Neural crest cell (in vitro differentiated cells): ENCODE measurements at places on chromosomes 3 and 15. TPM values are rescaled to one million over a fixed set of nuclear protein-coding genes. Genes with fewer than 3 reads are reported as not detected.

- DNase-seq = no peak
- peaks cover 22% of the 10 kb centered on the region for H3K27me3 ChIP-seq
- H3K4me3 ChIP-seq = peak overlapping the region; percentile 1
- peaks cover 27% of the 10 kb centered on the region for H3K4me1 ChIP-seq
- H3K36me3 ChIP-seq = no peaks in the 10 kb centered on the region
- H3K27ac ChIP-seq = no peak overlapping the region
These were observed 11.2 kb upstream of the ALCAM start for GRCh38 chr3:105355408-105356061.

DNA sequence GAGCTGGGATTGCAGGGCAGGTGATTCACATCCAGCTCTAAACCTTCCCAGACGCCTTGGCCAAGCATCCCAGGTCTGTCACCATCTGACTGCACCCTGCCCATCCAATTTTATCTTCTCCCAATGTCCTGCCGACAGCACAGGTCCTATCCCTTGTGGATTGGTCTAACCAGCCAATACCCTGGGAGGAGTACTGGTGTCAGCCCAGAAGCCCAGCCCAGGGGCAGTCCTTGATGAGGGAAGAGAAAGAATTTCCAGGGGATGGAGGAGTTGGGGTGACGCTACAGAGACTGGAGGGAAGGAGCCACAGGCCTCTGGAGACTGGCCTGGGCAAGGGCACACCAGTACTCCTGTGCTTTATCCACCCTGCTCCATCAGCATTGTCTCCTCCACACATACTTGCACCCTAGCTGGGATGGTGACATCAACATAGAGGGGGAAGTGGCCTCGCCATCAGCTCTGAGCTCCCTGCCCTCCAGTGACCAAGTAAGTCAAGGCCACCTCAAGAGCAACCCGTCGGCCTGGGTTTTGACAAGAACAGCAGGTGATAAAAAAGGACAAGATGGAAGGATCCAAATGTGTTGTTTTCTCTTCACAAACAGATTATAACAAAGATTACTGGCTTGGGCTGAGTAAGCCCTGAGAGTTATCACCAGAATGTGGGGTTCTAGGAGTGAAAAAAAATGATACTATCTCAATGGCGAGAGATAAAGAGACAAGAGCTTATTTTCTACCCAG is 114.6 kb downstream of the AQP9 start:
- no peak overlapping the region for H3K4me3 ChIP-seq
- no peak for DNase-seq
- H3K27me3 ChIP-seq = no peaks in the 10 kb centered on the region
- H3K27ac ChIP-seq = no peak overlapping the region
- no peaks in the 10 kb centered on the region for H3K36me3 ChIP-seq

DNA sequence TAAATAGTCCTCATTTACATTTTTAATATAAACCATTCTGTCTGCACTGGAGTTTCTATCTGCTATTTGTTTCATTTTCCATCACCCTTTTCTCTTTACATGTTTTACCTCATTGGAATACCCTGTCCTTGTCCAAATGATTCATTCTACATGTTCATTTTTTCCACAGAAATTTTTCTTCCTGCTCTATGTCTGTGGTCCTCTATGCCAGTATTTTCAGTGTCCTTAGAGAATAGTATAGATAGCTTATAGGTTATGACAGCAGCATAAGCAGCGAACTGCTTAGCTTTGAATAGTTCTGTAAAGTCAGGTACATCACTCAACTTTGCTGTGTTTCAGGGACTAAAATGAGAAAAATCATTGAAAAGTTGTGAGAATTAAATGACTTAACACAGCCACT is 742.3 kb upstream of the CBLB start:
- H3K4me3 ChIP-seq = no peak overlapping the region
- no peaks in the 10 kb centered on the region for H3K36me3 ChIP-seq
- H3K27me3 ChIP-seq = no peaks in the 10 kb centered on the region

NRROS gene
- 0.52 and 1.5 TPM in 2 replicates for total RNA-seq

GOLGA6L10 gene
- total RNA-seq = 3.6 and 3.7 TPM in 2 replicates

DNA sequence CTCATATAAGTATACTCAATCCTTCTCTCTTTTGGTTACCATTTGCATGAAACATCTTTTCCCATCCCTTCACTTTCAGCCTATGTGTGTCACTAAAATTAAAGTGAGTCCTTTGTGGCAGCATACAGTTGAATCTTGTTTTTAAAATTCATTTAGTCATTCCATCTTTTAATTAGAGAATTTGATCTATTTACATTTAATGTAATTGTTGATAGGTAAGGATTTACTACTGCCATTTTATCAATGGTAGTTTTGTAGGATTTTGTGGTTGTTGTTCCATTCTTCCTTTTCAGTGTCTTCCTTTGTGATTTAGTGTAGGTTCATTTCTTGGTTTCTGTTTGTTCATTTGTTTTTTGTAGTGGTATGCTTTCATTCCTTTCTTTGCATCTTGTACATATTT is 191.9 kb upstream of the CTNNB1 start:
- H3K4me1 ChIP-seq = no peaks in the 10 kb centered on the region
- no peak overlapping the region for H3K4me3 ChIP-seq
- H3K27me3 ChIP-seq = no peaks in the 10 kb centered on the region

DNA sequence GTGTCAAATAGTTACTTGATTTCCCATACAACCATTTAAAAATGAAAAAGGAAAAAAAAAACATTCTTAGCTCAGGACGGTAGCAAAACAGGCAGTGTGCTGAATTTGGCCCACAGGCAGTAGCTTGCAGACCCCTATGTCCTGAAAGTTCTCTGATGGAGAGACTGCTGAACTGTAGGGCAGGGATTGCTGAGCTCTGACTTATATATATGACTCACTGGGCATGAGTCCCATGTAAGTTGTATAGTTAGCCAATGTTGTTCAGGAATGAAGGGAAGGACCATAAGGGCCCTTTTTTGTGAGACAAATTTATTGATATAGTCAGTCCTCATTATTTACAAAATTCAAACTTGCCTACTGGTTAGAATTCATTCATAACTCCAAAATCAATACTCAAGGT is 36.9 kb upstream of the FRMD4B start:
- no peaks in the 10 kb centered on the region for H3K36me3 ChIP-seq
- peaks cover 3% of the 10 kb centered on the region for H3K4me1 ChIP-seq
- H3K27ac ChIP-seq = no peak overlapping the region
- H3K4me3 ChIP-seq = no peak overlapping the region
- H3K27me3 ChIP-seq = no peaks in the 10 kb centered on the region
- DNase-seq = no peak

IL20RB gene
- total RNA-seq = 1.7 and 2.0 TPM in 2 replicates

TPRG1 gene
- 0.61 and 0.91 TPM in 2 replicates for total RNA-seq

- no peaks in the 10 kb centered on the region for H3K4me1 ChIP-seq
- peaks cover 3% of the 10 kb centered on the region for H3K36me3 ChIP-seq
- H3K27ac ChIP-seq = no peak overlapping the region
- no peak for DNase-seq
- H3K4me3 ChIP-seq = no peak overlapping the region
- H3K27me3 ChIP-seq = no peaks in the 10 kb centered on the region
These were observed 135.5 kb downstream of the CBLB start for GRCh38 chr3:105733356-105733755.

LEKR1 gene
- 1.1 and 1.8 TPM in 2 replicates for total RNA-seq

GRCh38 chr15:51830276-51830806 is 888 bp downstream of the TMOD3 start:
- no peak overlapping the region for H3K27ac ChIP-seq
- no peak for DNase-seq

DNA sequence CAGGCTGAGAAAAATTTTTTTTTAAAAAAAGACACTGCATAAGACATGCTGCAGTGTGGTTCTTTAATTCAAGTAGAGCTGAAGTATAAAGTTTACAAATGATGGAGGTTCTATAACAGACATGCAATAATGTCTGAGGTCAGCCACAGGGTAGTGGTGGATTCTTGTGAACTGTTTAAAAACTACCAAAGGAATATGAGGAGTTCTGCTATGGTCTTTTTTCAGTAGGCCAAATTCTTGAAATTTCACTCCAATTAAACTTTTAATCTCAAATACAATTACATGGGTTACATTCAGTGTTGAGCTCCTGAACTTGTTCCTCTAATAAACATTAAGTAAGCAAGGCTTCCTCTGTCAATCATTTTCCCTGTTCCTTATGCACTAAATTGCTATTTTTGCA is 122.7 kb downstream of the PLD1 start:
- no peak for DNase-seq
- H3K27ac ChIP-seq = no peak overlapping the region
- no peaks in the 10 kb centered on the region for H3K27me3 ChIP-seq
- H3K4me1 ChIP-seq = no peaks in the 10 kb centered on the region

DNA sequence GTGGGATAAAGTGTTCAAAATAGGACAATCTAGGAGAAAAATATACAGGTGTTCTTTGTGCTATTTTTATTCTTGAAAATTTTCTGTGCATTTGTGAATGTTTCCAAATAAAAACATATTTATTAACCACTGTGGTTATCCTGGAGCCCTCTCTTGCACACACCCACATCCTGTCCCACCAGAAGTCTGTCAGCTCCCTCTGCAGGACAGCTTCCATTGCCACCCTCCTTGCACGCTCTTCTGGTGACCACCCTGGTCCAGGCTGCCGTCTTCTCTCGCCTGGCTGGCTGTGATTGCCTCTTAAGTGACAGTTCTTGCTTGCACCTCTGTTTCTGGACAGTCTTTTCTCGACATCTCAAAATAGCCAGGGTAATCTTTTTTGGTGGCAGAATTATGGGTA is 394.0 kb downstream of the LRTM1 start:
- H3K27me3 ChIP-seq = peaks cover 10% of the 10 kb centered on the region
- no peaks in the 10 kb centered on the region for H3K4me1 ChIP-seq
- no peak overlapping the region for H3K4me3 ChIP-seq
- H3K36me3 ChIP-seq = no peaks in the 10 kb centered on the region

DNA sequence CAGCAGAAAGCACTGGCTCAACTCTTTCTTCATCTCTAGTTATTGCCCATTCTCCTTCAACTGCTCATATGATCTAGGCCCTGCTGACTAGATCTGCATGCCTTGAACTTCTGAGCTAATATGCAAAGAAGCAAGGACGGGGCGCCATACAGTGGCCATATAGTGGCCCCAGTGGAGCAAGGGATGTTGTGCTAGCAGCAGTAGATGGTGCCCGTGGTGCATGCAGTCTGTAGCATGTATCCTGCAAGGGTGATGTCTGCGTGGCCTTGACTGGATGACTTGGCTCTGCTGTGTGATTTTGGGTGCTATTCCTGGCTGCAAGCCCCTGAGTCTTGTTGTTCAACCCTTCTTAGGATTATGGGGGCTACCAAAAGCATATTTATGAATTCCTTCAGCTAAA is 12.2 kb upstream of the NMD3 start:
- no peak overlapping the region for H3K27ac ChIP-seq
- H3K4me3 ChIP-seq = no peak overlapping the region
- H3K36me3 ChIP-seq = no peaks in the 10 kb centered on the region
- H3K27me3 ChIP-seq = no peaks in the 10 kb centered on the region

FOXL2 gene
- 0.09 TPM in 2 replicates for total RNA-seq

IGSF10 gene
- not detected in 2 replicates for total RNA-seq

- no peaks in the 10 kb centered on the region for H3K36me3 ChIP-seq
- no peak for DNase-seq
- no peak overlapping the region for H3K27ac ChIP-seq
These were observed 4.0 kb downstream of the EPHB3 start for GRCh38 chr3:184565421-184566211.

GRCh38 chr3:177591379-177591778 is 394.1 kb upstream of the TBL1XR1 start:
- no peaks in the 10 kb centered on the region for H3K27me3 ChIP-seq
- H3K36me3 ChIP-seq = peaks cover 3% of the 10 kb centered on the region
- no peak for DNase-seq
- peaks cover 44% of the 10 kb centered on the region for H3K4me1 ChIP-seq
- H3K4me3 ChIP-seq = no peak overlapping the region
- peak overlapping the region; percentile 92 for H3K27ac ChIP-seq

SLC25A38 gene
- total RNA-seq = 26.6 and 28.4 TPM in 2 replicates

DNA sequence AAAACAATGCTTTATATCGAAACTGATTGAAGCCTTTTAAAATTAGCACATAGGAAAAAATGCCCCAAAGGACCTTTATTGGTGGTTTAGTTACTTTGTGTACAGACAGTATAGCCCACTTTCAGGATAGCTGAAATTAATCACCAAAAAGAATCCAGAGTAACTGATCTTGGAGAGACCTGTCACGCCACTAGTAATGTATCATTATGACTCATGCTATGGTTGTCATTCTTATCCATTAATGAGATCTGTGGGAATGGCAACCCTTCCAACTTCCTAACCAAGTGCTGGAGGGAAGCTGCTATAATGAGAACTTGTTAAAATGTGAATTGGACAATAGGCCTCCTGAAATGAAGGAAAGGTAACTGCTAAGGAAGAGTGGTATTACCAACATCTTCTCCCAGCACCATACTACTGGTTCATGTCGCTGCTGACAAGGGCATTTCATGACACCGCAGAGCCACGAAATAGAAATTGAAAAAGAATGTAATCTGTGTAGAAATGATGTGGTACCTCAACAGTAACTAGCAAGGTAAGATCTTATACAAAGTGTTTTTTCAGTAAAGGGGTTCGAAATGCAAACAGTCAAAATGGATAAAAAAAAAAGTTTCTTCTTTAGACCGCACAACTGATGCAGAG is 7.1 kb upstream of the EMC4 start:
- no peak overlapping the region for H3K4me3 ChIP-seq
- no peak overlapping the region for H3K27ac ChIP-seq
- H3K36me3 ChIP-seq = no peaks in the 10 kb centered on the region
- DNase-seq = no peak
- H3K4me1 ChIP-seq = no peaks in the 10 kb centered on the region

DNA sequence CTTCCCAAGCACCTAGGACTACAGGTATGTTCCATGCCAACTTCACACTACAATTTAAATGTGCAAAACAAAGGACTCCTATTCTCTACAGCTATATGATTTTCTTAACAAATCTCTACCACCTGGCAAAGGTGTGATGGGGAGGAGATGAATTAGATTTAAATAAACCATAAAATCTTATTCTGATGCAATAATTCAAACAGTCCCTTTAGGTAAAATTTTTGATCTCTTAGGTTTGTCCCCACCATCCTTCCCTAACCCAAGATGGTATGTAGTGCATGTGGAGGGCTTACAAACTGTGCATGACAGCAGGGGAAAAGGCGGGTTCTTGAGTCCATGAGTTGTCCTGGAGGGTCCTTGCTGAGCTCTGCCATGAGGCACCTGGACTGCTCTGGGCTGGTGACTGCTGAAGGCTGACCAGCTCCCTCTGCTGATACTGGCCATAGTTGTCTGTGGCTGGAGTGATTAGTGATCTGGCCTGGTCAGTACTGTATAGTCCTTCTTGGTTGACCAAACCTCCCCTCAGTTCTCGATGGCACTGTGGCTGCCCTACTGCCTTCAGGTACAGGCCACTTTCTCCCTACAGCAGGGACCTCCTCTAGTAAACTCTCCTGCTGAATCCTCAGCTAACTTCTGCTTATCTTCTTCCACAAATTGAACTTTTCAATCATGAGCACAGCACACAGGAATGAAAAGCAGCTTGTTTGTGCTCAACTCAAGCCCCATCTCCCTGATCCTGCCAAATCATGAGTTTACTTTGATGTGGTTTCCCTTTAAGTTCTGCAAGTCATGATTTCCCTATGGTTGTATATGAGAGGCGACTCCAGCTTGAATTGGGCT is 30.1 kb downstream of the CFAP161 start:
- H3K4me3 ChIP-seq = no peak overlapping the region
- no peak for DNase-seq
- H3K36me3 ChIP-seq = no peaks in the 10 kb centered on the region

C3orf52 gene
- 21.5 and 22.5 TPM in 2 replicates for total RNA-seq
